ENCODE measurements at places on chromosomes 16 and 17.

- no peak for DNase-seq
These were observed 818 bp downstream of the DNAJC7 start for GRCh38 chr17:42016411-42016831.

GRCh38 chr17:16515933-16516332 lies 23.9 kb upstream of the LRRC75A start:
- DNase-seq, result no peak

DNA sequence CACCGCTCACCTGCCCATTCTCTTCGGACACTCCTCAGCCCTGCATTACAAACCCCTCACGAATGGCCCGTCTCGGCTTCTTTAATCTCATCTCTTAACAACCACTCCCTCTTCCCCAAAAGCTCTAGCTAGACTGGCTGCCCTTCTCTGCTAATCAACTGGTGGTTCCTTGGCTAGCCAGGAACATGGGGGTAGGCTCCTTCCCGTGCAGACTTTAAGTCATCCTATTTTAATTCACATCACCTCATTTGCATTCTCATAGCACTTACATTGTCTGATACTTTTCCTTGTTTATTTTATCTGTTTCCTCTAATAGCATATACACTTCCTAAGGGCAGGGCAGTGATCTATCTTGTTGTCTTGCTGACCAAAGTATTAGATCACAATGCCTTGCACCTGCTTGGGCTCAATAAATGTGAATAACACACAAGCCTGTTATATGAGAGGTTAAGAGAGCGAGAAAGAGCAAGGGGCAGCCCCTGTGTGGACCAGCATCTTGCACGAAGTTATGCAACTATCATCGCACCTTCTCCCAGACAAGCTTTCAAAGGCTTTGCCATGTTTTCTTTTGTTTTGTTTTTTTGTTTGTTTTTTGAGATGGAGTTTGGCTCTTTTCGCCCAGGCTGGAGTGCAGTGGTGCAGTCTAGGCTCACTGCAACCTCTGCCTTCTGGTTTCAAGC lies 9.8 kb downstream of the TP53 start:
- no peak for DNase-seq

DNA sequence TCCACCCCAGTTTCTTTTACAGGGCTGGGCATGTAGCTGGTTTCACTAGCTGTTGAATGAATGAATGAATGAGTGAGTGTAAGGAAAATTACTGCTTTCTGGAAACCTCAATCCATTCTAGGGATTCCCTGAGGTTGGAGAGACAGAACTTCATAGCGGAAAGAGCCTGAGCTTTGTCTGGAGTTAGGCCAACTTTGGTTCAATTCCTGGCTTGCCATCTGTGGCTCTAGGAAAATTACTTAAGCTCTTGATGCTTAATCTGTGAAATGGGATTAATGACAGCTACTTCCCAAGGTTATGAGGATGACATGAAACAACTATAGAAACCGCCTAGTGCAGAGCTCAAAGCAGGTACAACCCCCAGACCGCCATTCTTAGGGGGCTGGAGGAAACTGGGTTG lies 76.3 kb upstream of the AXIN2 start:
- no peak for DNase-seq

GRCh38 chr17:81380666-81381518 lies 14.4 kb upstream of the BAHCC1 start:
- DNase-seq, result no peak

GRCh38 chr17:55742272-55743102 lies 8.4 kb upstream of the PCTP start:
- DNase-seq, result no peak

GRCh38 chr16:29011112-29011511 lies 26.3 kb downstream of the LAT start:
- no peak for DNase-seq

DNA sequence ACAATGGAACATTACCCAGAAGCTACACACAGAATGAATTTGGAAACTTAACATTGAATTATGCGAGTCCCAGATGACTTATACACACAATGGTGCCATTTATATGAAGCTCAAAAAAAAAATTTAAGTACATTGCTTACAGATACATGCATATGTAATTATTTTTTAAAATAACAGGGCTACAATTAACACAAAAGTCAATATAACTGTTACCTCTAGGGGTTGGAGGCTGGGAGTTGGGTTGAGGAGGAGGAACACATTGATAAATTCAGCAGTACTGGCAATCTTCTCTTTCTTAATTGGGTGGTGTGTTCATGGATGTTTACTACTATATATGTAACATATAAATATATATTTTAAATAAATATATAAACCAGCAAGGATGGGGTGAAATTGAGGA lies 1.1 kb downstream of the ZNF23 start:
- DNase-seq, result no peak

GRCh38 chr16:75099738-75100602 lies 16.6 kb downstream of the LDHD start:
- no peak for DNase-seq

- DNase-seq, result no peak
These were observed 296.1 kb upstream of the SOX9 start for GRCh38 chr17:71824671-71825070.

GRCh38 chr16:6897876-6898485 lies 434.7 kb upstream of the RBFOX1 start:
- no peak for DNase-seq

DNA sequence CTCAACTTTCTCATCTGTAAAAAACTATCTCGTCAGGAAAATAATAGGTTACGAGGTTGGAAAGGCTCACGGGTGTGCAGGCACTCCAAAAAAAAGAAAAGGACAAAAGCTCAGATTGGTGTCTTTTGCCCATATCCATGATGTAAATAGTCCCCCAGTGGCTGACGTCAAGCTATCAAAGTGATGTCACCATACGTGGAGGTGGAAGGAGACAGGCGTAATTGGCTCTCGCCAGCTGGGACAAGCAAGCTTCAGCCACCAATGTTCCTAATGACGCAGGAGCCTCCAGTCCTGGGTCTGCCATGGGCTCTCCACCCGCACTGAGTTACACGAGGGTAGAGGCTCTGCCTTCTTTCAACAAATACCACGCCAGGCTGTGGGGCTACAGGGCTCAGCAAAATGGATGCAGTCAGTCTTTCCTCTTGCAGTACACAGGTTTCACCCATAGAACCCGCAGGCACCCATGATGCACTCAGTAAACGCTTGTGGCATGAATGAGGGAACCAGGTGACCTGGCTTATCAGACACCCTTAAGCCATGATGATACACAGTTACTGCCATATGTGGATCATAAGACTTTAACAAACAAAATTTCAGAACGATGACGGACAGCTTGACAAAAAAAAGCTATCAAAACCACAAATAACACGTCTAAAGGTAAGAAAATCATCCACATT lies 50.5 kb downstream of the COTL1 start:
- DNase-seq, result no peak

- DNase-seq, result peak; percentile 30
These were observed 737 bp downstream of the NUDT16L1 start for GRCh38 chr16:4693956-4694641.

- DNase-seq, result no peak
These were observed 134.4 kb downstream of the C16orf95 start for GRCh38 chr16:87182759-87183158.

All from COLO829 (cell line).